ENCODE measurements at places on chromosomes 6 and 20.

DNA sequence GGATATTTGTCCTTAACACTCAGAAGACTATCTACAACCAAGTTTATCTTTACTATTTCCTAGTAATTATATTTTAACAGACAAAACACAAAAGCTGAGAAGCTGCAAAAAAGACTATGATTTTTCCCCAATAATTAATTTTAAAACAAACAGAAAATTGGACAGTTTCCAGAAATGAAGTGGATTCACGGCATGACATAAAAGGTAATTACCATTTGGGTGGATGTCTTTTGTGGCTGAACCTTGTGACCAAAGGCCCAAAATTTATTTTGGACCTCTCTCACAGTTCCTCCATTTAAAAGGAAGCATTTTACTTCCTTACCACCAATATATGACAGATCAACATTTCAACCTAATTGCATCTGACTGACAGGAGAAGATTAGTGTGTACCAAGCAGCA, 90.2 kb downstream of the GMDS start:
- no peak for DNase-seq

DNA sequence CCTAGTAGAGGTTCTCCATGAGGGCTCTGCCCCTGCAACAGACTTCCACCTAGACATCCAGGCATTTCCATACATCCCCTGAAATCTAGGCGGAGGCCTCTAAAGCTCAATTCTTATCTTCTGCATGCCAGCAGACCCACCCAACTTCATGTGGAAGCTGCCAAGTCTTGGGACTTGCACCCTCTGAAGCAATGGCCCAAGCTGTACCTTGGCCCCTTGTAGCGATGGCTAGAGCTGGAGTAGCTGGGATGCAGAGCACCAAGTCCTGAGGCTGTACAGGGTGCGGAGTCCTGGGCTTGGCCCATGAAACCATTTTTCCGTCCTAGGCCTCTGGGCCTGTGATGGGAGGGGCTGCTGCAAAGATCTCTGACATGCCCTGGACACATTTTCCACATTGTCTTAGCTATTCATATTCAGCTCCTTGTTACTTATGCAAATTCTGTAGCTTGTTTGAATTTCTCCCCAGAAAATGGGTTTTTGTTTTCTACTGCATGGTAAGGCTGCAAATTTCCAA, 17.4 kb upstream of the ELOVL5 start:
- DNase-seq, result no peak

- no peak for DNase-seq
Observed at GRCh38 chr6:16380220-16380809, 141.9 kb downstream of the GMPR start.

- no peak for DNase-seq
Observed at GRCh38 chr6:37371154-37372083, 17.6 kb downstream of the RNF8 start.

DNA sequence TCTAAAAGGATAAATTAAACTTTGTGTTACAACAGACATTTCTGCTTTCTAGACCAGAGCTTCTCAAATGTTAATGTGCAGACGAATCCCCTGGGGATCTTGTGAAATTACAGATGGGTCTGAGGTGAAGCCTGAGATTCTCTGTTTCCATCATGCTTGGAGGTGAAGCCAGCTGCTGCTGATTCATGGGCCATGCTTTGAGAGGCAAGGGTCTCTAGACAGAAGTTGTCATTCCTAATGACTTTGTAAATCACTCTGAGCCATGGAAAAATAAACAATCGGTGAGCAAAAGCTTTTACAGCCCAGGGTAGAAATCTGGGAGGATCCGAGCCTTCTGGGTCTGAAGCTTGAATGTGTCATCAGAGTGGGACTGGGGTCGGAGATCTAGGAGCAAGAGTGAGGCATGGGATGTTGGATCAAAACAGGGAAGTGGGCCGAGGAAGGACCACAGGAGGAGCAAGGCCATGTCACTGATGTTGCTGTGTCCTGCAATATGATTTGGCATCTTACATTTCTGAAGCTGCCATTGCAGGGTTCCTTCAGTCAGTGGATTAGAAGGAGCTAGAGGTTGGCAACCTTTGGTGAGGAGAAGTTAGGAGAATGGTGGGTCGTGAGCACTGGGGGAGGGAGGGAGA, 77.3 kb downstream of the TRMT11 start:
- no peak for DNase-seq

All from NCI-H526 treated with DMSO at 0.1 percent for 48 hours (cell line).